ENCODE measurements at places on chromosomes 5 and 9. TPM values are rescaled to one million over a fixed set of nuclear protein-coding genes. Genes with fewer than 3 reads are reported as not detected.

DNA sequence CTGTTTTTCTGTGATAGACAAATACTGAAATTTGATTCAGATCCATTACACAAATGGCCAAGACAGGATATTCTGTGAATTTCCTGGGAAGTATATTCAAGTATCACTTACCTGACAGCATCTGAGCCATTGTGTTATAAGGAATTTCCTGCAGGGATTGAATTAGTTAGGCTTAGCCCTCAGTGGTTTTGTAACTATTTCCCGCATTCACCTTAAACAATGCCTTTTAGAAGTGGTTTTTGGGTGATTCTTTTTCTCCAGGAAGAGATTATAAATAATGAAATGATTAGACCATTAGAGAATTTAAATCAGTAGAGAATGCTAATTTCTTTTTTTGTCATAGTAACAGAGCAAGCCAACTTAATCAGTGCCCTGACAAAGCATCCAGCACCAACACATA, 30.6 kb downstream of the ITGA1 start:
- DNase-seq, result no peak

DNA sequence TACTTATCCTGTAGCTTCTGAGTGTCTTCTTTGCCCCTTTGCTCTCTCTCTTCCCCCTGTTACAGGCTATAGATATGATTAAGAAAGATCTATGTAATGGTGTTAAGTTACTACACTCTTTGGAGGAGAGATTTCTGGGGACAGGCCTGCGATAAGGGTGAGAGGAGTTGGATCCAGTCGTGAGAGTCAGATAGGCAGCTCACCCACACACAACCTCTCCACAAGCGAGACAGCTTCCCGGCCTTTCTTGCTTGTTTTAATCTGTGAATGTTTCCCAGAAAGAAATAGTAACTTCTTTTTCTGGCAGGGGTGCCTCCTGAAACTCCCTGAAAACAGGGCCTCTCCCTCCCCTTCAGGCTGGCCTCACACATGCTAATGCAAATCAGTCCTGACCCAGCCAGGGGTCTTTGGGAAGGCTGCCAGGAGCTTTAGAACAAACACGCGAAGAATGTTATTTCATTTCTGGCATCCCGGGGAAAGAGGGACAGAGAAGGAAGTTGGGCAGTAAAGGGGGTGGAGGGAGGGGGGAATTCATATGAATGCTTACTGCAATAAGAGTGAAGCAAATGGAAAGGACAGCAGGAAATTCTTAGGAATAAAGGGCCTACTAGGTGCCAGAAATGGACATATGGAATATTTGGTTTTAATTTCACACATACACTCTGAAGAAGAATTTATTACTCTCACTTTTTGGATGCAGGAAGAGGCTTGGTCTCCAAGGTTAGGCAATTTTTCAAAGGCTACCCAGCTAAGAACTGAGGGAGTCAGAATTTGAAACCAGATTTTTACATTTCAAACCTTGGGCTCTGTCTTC, 215.8 kb upstream of the TRIM32 start:
- DNase-seq, result no peak

DNA sequence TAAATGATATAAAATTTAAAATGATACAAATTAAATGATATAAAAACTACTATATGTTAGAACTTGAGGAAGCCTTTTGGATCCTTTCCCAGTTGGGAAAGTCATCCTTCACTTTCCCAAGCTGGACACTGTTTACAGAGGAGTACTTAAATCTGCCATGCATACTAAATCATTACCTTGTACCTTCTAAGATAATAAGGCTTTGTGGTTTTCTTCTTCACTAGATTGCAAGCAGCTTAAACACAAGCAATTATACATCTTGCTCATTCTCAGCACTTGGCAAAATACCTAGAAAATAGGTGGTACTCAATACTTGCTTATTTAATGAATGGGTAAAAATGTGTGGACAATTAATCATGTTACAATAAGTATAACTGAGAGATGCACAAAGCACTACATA, 666.8 kb downstream of the PTPRD start:
- no peak for DNase-seq

DNA sequence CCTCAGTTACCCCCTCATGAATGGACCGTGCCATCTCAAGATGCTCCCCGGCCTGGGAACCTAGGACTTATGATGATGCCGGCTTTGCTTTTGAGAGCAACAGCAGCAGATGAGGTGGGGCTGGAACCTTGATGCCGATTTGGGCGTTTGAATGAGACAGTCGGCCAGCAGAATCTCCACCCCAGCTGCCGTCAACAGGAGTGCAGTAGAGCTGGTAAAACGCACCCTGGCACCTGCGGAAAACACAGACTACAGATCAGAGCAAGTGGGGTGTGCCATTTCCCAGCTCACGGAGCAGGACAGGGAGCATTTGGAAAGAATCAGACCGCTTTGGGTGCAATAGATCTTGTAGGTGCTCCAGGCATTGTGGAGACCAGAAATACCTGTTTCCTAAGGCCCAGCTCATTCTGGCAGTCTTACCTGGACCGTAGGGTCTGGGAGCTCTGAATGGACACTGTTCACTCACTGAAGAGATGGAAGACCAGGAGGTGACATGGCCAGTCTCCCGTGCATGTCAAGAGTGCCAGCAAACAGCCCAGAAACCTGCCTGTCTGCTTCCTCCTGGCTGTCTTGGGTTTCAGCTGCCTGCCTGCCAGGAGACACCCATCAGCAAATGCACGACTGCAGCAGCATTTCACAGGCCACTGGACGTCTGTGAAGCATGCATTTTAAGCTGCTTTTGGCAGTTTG, 317.7 kb upstream of the IRX4 start:
- no peak for DNase-seq

GRCh38 chr9:27198190-27198589, 89.2 kb downstream of the TEK start:
- DNase-seq, result no peak

GRCh38 chr9:3299872-3300271, 225.9 kb downstream of the RFX3 start:
- no peak for DNase-seq

DNA sequence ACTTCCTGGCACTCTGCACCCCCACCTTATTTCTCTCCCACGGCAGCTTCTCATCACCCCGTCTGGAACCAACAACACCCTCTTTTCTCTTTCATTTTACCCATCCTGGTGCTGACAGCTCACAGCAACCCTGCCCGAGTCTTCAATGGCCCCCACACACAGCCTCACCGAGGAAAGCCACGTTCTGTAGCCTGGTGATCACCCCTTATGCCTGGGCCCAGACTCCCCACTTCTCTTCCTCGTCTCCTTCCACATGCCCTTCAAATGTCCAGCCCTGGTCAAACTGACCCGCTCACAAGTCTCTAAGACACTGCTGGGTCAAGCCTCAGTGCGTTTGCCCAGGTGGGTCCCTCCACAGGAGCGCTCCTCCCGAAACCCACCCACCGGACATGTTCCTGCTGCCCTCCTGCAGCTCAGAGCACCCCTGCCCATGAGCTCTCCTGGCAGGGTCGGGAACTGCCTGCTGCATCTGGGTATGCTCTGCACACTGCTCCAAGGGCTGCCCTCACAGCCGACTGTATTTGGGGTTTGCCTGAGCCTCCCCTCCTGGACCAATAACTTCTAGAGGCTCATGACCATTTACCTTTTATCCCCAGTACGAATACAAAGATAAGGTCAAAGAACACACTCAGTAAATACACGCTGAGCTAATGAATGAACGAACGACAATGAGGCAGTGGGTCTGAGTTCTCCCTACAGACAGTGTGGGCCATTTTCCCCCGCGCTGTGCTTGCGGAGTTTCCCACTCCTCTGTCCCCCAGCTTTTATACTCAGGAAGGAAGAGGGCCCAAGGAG, 154.7 kb upstream of the PHYKPL start:
- DNase-seq, result no peak

DNA sequence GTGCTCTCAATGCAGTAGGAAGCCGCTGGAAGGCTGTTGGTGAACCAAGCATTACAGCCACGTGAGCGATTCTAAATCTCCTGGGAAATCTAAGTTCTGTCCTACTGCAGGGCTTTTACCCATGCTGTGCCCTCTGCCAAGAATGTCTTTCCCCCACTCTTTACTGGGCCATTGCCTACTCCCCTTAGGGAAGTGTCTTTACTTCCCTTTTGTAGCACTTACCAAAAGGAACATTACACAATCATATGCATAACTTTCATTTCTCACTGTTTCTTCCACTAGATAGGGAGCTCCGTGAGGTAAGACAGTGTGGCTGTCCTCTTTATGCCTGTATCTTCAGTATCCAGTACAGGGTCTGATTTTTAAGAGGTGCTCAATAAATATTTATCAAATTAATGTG, 241.7 kb upstream of the NR4A3 start:
- DNase-seq, result no peak

- no peak for DNase-seq
Observed at GRCh38 chr5:10286162-10286861, 21.4 kb downstream of the CMBL start.

DNA sequence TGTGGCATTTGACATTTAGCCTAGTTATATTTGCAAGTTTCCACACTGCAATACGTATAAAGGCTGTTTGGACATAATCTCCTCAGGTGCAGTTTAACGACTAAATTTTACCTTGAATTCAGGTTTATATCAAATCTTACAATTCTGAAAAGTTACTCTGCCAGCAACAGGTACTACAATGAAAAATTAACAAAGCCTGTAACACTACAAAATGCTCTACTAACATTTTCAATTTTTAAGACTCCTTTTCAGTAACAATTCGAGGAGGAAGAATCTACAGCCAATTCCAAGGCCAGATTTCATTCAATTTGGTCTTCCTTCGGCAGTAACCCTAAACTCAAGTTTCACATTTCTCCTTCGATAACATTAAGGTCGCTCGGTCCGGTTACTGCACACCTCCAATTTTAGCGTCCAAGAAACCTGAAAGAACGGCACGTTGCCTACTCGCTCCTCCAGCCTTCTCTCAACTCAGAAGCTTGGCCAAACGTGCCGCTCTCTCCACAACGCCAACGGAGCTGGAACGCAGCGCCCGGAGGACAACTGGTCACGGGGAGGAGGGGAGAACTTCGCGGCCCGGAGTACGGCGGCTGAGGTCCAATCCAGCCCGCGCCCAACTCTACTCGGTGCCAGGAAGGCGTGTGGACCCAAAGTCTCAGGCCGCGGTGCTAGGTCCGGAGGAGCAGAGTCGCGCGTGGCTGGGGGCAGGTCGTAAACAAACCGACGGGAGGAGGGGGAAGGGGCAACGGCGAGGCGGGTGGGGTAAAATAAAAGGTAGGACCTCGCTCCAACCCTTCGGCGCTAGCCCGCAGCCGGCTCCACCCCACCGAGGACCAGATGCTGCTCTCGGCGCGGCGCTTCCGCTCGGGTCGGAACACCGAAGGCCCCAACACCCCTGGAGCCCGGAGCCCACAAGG, 681 bp downstream of the FNIP1 start:
- no peak for DNase-seq

GRCh38 chr5:151004499-151004898, 15.9 kb upstream of the GPX3 start:
- DNase-seq, result no peak

The C9orf50 gene
- total RNA-seq, result not detected

The PWWP2A gene
- 22.6 TPM for total RNA-seq

The PCDHGB3 gene
- total RNA-seq, result 0.49 TPM

Measured in Panc1 (cell line).